ENCODE measurements at places on chromosomes 3 and 15. TPM values are rescaled to one million over a fixed set of nuclear protein-coding genes. Genes with fewer than 3 reads are reported as not detected.

Gene LMAN1L
- not detected for total RNA-seq

Gene CLRN1
- not detected for total RNA-seq

Gene WDR49
- 0.28 TPM for total RNA-seq

Gene SCN11A
- not detected for total RNA-seq

Gene TMCC1
- total RNA-seq: 41.4 TPM

Gene MKRN3
- total RNA-seq: 26.1 TPM

Gene HHLA2
- not detected for total RNA-seq

Gene STRIT1
- not detected for total RNA-seq

Gene ARMC8
- total RNA-seq: 32.2 TPM

Gene CCDC33
- total RNA-seq: 15.4 TPM

Gene GOLGA8J
- total RNA-seq: not detected

Gene ZKSCAN7
- total RNA-seq: 0.83 TPM

Gene PLAAT1
- total RNA-seq: not detected

Gene HES1
- total RNA-seq: 97.8 TPM

Data from PC-9 (cell line).